ENCODE measurements at places on chromosomes 1 and 21. TPM values are rescaled to one million over a fixed set of nuclear protein-coding genes. Genes with fewer than 3 reads are reported as not detected.

The TEDDM1 gene
- not detected for total RNA-seq

The RBM8A gene
- total RNA-seq: 261 TPM

The IGFN1 gene
- total RNA-seq: not detected

The RAB42 gene
- not detected for total RNA-seq

The FCER1G gene
- 0.81 TPM for total RNA-seq

The TRAF3IP3 gene
- 194 TPM for total RNA-seq

DNA sequence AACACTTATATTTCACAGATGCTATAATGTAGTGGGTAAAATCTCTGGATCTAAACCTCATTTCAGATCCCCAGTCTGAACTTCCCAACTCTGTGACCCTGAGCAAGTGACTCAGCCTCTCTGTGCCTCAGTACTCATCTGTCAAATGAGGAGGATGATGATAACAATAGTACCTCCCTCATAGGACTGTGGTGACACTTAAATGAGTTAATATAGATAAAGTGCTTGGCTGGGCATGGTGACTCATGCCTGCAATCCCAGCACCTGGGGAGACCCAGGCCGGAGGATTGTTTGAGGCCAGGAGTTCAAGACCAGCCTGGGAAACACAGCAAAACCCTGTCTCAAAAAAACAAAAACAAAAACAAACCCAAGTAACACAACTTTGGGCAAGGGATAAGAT is 4.7 kb upstream of the ECE1 start:
- H3K36me3 ChIP-seq: peaks cover 33% of the 10 kb centered on the region
- H3K27ac ChIP-seq: peak overlapping the region; percentile 95
- no peaks in the 10 kb centered on the region for H3K27me3 ChIP-seq
- peak; percentile 76 for DNase-seq
- peak overlapping the region; percentile 63 for H3K4me3 ChIP-seq

- H3K4me1 ChIP-seq: peaks cover 30% of the 10 kb centered on the region
- DNase-seq: no peak
Measured at GRCh38 chr1:2135941-2136340, 58.6 kb downstream of the FAAP20 start.

- no peaks in the 10 kb centered on the region for H3K27me3 ChIP-seq
- no peak for DNase-seq
- no peaks in the 10 kb centered on the region for H3K36me3 ChIP-seq
Measured at GRCh38 chr1:64492424-64492823, 22.5 kb downstream of the CACHD1 start.

DNA sequence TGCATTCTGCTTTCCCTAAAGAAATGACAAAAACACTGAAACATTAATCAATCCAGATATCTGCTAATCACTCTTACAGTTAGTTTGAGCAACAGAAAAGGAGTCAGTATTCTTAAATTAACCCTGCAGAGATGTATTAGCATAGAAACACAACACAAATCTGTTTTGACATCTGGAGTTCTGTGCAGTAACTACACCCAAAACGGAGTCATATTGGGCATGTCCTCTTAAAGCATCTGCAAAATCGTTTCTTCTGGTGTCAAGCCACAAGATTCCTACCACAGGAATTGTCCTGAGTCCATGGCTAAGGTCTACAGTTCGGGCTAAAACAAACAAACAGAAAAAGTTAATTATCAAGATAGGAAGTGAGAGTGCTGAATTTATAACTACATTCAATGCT is 332.1 kb upstream of the PKN2 start:
- no peaks in the 10 kb centered on the region for H3K4me1 ChIP-seq
- no peak overlapping the region for H3K4me3 ChIP-seq
- no peak overlapping the region for H3K27ac ChIP-seq
- no peaks in the 10 kb centered on the region for H3K27me3 ChIP-seq
- no peaks in the 10 kb centered on the region for H3K36me3 ChIP-seq

DNA sequence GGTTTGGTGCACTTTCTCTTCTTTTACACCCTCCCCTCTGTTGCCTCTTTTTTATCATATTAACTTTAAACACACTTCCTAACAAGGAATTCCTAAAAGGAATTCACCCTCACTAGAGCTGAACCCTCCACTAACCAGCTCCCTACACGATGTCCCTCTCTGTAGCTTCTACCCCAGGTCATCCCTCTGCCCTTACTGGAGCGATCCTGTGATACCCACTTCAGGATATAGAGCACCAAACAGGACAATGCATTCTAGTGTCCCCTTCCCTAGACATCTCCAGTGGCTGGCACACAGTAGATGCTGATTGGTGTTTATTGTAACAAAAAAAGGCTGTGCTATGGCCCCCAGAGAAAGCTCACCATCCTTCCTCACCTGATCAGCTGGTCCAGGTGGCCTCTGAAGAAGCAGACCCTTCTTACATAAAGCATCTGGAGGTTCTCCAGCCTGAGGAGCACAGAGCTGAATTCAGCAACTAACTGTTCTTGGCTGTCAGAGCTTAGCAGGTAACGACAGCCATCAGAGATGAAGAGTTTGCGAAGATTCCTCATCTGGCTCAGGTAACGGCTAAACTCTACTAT is 1.4 kb downstream of the PRAMEF18 start:
- peaks cover 4% of the 10 kb centered on the region for H3K27me3 ChIP-seq
- no peaks in the 10 kb centered on the region for H3K4me1 ChIP-seq
- no peak overlapping the region for H3K27ac ChIP-seq

DNA sequence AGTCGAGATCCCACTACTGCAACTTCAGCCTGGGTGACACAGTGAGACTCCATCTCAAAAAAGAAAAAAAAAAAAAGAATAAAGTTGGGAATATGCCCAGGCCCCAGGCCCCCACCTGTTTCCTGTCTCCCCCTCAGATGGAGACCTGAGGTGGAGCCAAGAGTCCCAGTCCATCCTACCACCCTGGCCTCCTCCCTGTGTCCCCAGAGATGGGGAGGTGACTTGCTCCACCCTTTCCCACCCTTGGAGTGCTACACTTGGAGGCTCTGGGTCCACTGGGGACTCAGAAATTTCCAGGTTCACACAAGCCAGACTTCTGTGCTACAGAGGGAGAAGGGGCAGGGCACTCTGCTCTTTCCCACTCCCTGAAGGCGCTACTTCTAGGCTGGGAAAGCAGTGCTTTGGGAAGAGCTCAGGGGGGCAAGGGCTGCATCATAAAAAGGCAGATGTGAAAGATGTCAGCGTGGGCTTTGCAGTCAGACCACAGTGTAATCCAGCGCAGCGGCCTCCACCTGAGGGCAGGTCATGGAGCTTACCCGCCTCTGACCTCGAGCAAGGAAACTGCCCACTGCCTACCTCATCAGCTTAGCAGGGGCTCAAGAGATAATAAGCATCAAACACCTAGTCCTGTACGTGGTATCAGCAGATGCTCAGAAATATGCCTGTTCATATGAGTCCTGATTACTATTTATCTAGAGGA is 13.4 kb downstream of the TMEM63A start:
- no peak overlapping the region for H3K4me3 ChIP-seq
- peaks cover 34% of the 10 kb centered on the region for H3K36me3 ChIP-seq
- H3K27me3 ChIP-seq: no peaks in the 10 kb centered on the region

DNA sequence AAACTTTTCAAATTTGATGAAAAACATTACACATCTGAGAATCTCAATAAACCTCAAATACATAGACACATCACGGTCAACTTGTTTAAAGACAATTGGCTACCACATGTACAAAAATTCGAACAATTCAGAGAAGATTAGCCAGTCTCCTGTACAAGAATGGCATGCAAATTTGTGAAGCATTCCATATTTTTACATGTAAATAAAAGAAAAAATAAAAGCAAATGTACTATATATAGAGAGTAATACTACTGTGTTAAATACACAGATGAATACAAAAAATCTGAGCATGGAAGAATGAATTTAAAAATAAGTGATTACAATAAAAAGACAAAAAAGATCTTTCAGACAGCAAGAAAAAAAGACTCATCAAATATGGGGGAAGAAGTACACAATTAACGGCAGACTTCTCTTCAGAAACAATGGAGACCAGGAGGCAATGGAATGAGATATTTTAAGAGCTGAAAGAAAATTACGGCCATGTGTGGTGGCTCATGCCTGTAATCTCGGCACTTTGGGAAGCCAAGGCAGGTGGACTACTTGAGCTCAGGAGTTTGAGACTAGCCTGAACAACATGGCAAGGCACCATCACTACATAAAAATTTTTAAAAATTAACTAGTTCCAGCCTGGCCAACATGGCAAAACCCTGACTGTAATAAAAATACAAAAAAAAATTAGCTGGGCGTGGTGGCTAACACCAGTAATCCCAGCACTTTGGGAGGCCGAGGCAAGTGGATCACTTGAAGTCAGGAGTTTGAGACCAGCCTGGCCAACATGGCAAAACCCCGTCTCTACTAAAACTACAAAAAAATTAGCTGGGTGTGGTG is 23.2 kb downstream of the HAX1 start:
- no peaks in the 10 kb centered on the region for H3K4me1 ChIP-seq
- H3K4me3 ChIP-seq: no peak overlapping the region
- H3K36me3 ChIP-seq: peaks cover 5% of the 10 kb centered on the region
- DNase-seq: no peak
- no peak overlapping the region for H3K27ac ChIP-seq

- H3K27ac ChIP-seq: peak overlapping the region; percentile 40
- H3K36me3 ChIP-seq: no peaks in the 10 kb centered on the region
- no peak overlapping the region for H3K4me3 ChIP-seq
- DNase-seq: peak; percentile 59
- H3K4me1 ChIP-seq: peaks cover 81% of the 10 kb centered on the region
Measured at GRCh38 chr1:206713070-206713469, 28.4 kb downstream of the MAPKAPK2 start.

DNA sequence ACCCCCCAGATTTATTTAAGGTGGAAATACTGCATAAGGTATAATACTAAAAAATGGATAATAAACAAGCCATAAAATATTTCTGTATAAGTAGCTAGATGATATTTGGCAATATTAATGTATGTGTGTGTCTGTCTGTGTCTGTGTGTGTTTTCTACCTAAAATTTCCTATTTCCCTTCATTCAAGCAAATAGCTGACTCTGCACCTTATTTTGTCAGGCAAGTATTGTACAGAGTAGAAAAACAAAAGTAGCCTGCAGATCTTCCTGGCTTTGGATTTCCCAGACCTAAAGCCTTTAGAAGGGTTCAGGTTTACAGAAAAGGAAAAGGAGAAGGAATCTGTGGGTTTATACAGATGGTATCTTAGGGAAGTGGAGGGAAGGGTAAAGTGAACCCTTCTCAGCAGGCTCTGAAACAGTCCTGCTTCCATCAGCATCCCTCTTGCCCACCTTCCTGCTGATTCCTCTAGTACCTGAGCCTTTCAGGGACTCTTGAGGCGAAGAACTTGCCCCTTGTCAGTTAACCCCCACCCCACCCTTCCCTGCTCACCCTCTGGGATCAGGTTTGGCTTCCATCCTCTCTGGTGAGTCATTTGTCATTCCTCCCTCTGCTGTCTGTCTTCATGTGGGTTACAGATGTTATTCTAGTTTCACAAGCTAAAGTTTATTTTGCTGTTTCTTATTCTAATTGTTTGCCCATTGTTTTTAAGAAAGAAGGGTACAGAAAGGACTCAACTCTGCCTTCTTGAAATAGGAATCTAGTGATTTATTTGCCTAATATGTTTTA is 21.7 kb upstream of the RGS16 start:
- H3K27me3 ChIP-seq: peaks cover 7% of the 10 kb centered on the region
- no peaks in the 10 kb centered on the region for H3K36me3 ChIP-seq
- no peak overlapping the region for H3K4me3 ChIP-seq
- H3K4me1 ChIP-seq: peaks cover 75% of the 10 kb centered on the region

DNA sequence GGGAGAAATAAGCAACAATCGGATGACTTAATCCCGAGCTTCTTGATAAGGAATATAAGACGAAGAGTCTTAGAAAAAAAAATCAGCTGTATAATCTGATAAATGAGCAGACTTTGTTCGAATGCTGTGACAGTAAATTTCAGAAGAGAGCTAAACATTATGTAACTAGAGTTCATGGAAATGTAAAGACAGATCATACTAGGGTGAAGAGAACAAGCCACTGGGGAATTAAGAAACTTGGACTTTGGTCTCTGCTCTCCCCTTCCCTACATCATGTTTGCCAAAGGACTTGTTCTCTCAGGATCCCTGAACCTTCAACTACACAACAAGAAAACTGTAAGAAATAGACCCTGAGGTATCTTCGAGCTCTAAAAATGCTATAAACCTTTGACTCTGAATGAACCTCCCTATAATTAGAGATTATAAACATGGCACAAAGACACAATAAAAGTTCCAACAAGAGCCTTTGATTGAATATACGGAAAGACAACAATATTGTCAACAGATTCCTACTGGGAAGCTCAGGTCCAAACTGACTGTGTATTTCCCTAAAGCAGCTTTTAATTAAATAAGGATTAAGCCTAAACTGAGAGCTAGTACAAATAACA is 27.5 kb downstream of the FRRS1 start:
- H3K27ac ChIP-seq: no peak overlapping the region
- H3K36me3 ChIP-seq: no peaks in the 10 kb centered on the region
- H3K4me3 ChIP-seq: no peak overlapping the region
- H3K27me3 ChIP-seq: peaks cover 1% of the 10 kb centered on the region
- no peak for DNase-seq

DNA sequence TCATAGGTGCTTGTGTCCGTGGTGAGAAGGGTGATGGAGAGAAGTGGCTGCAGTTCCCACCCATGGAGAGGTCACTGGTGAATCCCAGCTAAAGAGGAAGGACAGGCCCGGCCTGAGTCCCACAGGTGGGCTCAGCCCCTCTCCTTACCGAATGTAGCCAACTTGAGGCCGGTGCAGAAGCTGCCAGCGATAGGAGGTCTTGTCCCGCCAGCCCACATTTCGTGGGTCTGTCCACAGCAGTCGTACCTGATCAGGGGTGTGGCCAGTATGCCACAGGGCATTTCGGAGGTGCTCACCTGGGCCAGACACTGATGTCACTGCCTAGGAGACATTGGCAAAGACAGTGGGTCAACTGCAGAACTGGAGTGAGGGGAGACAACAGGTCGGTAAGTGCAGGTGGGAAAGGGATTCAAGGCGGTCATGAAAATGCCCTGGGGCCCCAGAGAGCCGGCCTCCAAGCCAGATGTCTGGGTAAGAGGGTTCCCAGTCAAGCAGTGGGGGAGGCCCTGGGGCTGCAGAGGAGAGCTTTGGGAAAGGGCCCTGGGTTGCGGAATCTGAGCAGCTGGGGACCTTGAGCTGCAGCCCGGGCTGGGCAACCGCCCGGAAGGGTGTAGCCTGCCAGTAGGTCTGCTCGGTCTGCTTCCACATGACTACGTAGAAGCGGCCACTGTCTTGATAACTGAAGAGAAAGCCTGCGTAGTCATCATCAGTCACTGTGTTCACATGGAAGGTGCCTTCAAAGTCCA is 10.6 kb downstream of the THBS3 start:
- no peak for DNase-seq
- no peak overlapping the region for H3K27ac ChIP-seq
- no peaks in the 10 kb centered on the region for H3K36me3 ChIP-seq
- no peak overlapping the region for H3K4me3 ChIP-seq
- H3K4me1 ChIP-seq: peaks cover 25% of the 10 kb centered on the region
- H3K27me3 ChIP-seq: no peaks in the 10 kb centered on the region

DNA sequence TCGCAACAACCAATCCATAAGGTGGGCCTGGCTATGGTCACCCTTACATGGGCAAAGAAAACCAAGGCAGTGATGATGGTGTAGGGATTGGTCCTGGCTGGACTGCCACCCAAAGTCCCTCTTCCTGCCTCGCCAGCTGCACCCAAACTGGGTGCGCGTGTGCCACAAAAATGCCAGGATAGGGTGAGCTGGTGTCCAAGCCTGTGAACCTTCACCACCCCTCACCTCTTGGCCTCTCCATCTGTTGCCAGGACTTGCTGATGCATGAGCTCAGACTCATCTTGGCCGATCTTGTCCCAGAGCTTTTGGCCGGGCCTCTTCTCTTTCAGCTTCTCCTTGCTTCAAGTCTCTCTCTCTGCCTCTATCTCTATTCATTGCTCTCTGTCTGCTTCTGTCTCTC is 41.8 kb downstream of the FOXD2 start:
- no peaks in the 10 kb centered on the region for H3K36me3 ChIP-seq
- DNase-seq: no peak
- no peak overlapping the region for H3K27ac ChIP-seq
- H3K4me1 ChIP-seq: no peaks in the 10 kb centered on the region
- no peak overlapping the region for H3K4me3 ChIP-seq

Measured in activated CD8-positive, alpha-beta T cell treated with anti-CD3 and anti-CD28 coated beads for 36 hours (primary cell).